Activated naive CD4-positive, alpha-beta T cell (primary cell): ENCODE measurements at places on chromosomes 16 and 17.

- no peak for DNase-seq
These were observed 228.2 kb upstream of the GSE1 start for GRCh38 chr16:85384833-85385462.

- no peak for DNase-seq
These were observed 46.9 kb downstream of the TK2 start for GRCh38 chr16:66503030-66503429.

GRCh38 chr16:30874244-30874820 lies 19.5 kb downstream of the BCL7C start:
- DNase-seq = no peak

DNA sequence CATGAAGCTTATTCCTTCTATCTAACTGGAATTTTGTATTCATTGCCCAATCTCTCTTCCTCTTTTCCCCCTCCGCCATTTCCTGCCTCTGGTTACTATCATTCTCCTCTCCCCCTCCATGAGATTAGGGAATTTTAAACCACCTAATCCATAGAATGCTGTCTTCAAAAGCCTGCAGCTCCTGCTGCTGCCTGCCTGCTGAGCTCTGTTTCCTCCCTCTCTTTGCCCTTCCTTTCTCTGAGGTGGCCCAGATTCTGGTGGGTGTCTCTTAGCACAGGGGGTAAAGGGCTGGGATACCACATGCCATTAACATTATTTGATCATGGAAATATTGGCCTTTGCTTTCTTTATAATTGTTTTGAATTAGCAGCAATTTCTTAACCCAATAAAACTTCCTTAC lies 241.6 kb downstream of the CNTNAP4 start:
- no peak for DNase-seq

DNA sequence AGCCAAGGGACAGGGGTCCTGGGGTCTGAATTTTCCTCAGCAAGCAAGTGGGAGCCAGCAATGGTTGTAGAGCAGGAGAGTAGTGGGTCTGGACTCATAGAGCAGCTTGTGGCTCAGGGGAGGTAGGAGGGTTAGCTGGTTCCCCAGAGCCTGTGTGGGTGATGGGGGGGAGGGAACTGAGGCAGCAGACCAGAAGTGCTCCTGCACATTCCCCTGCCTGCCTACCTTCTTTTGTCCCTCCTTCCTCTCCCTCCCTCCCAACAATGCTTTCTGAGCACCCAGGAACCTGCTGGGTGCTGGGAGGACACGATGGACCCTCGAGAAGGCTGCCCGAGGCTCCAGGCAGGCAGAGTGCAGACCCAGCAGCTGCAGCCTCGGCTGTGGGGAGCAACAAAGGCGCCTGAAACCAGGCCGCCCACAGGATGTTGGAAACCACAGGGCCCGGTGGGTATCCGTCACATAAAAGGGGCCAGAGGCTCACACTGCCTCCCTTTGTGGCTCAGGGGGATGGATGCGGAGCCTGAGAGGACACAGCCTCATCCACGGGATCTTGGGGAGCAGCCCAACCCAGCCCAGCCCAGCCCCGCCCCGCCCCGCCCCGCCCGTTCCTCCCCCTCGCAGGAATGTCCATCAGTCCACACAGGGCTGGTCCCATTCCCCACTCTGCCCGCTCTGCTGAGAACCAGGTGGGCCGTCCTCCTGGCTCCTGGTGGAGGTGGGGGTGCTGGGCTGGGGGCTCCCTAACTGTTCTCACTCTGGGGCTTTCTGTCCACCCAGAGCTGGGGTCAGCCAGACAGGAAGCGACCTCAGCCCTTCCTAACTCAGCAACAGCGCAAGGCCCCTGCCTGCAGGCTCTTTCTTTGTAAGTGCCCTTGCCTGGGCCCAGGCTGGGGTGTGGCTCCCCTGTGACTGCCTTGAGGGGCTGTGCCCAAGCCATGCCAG lies 1.7 kb upstream of the NLRC3 start:
- DNase-seq = no peak

GRCh38 chr17:77613627-77614026 lies 344.9 kb upstream of the TNRC6C start:
- DNase-seq = no peak
